HepG2 (cell line): ENCODE measurements at places on chromosomes 7 and 10. TPM values are rescaled to one million over a fixed set of nuclear protein-coding genes. Genes with fewer than 3 reads are reported as not detected.

The GIMAP1 gene
- polyA plus RNA-seq: not detected in 2 replicates

The ST8SIA6 gene
- polyA plus RNA-seq: not detected in 2 replicates

The SAMD9 gene
- polyA plus RNA-seq: 0.08 and 0.13 TPM in 2 replicates

The OR2A1 gene
- polyA plus RNA-seq: not detected in 2 replicates

The CADPS2 gene
- 13.5 and 17.6 TPM in 2 replicates for polyA plus RNA-seq

The C7orf57 gene
- not detected in 2 replicates for polyA plus RNA-seq

The SH2D4B gene
- not detected in 2 replicates for polyA plus RNA-seq

The TBX20 gene
- not detected in 2 replicates for polyA plus RNA-seq

The CDHR3 gene
- 6.5 and 8.5 TPM in 2 replicates for polyA plus RNA-seq

The PTN gene
- not detected in 2 replicates for polyA plus RNA-seq

The TFR2 gene
- polyA plus RNA-seq: 64.2 and 122 TPM in 2 replicates

The NKX2-3 gene
- not detected in 2 replicates for polyA plus RNA-seq

The UNCX gene
- not detected in 2 replicates for polyA plus RNA-seq

The COBL gene
- polyA plus RNA-seq: 4.9 and 8.4 TPM in 2 replicates

DNA sequence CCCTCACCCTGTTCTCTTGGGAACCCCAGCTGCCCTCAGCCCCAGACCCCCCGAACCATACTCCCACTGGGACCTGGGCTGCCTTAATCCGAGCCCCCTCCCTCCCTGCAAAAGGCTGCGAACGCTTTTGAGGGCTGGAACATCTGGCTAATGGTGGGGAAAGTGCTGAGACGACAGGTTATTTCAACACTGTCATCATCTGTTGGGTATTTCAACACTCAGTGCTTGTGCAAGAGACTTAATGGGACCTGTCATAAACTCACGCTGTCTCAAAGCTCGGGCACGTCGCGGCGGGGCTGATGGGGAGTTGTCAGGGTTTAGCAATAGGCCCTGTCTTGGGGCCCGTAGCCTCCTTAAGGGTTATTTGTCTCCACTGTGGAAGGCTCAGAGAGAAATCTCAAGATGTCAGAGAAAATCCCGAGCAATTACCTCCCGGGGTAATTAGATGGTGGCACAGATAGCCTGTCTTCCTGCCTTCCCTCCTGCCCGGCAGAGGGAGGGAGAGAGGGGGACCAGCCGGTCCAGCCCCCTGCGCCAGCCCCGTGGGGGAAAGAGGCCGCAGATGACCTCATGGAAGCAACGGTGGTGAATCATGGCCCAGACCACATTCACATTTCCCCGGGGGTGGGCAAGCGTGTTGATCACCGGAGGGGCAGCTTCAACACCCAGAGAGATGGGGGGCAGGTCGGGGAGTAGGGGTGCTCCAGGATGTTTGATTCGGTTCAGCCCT is 88.7 kb upstream of the MYL10 start:
- peak; percentile 69 for DNase-seq

DNA sequence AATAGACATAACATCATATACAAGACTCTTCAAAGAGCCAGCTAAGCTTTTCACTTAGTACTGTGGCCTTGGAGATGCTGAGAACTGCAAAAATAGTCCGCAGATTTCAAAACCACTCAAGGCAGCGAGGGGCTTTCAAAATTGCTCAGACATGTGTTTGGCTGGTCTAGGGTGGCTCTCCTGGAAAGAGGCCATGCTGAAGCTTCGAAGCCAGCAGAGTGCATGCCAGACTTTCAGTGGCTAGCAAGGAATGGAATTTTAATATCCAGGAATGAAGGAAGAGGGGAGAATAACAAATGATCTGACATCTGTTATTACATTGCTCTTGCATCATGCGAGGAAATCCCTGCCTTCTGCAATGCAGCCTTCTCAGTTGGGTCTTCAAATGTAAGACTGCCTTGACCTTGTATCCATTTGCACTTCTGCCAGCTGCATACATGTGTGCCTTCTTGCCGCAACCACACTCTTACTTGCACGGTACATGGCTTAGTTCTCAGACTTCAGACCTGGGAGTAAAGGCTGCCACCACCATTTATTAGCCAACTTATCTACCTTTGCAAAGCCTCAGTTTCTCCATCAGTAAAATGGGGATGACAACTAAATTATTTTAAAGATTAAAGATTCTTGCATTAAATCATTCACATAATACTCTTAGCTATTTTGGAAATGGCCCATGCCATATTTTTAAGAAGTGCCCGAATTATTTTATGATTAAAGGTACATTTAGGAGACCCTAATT is 55.9 kb downstream of the ITIH5 start:
- DNase-seq: no peak

DNA sequence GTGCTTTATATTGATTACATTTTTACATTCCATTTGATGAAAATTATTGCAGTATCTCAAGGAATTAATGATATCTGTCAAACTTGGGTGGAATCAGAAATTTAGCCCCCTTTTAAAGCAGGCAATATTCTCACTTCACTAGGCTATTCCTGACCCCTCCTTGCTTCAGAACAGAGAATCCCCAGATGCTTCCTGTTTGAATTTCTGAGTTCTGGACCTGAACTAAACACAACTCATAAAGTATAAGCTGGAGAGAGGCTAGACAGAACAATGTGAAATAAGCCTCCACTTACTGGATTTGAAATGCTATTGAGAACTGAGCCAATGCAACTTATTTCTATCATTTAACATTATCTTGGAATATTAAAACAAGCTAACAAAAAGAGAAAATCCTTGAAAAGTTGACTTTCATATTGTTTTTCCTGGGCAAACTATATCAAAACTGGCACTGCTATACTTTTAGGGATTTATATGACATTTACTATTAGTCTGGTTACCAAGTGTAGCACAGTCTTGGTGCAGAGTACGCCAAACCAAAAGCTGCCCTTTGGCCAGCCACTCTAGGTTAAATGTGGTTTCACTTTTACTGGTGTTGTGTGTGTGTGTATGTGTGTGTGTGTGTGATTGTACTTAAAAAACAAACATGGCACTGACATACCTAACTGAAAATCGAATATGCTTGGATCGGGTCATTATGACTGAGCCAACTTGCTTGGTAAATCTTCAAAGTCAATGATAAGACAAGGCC is 19.0 kb upstream of the AGMO start:
- no peak for DNase-seq

DNA sequence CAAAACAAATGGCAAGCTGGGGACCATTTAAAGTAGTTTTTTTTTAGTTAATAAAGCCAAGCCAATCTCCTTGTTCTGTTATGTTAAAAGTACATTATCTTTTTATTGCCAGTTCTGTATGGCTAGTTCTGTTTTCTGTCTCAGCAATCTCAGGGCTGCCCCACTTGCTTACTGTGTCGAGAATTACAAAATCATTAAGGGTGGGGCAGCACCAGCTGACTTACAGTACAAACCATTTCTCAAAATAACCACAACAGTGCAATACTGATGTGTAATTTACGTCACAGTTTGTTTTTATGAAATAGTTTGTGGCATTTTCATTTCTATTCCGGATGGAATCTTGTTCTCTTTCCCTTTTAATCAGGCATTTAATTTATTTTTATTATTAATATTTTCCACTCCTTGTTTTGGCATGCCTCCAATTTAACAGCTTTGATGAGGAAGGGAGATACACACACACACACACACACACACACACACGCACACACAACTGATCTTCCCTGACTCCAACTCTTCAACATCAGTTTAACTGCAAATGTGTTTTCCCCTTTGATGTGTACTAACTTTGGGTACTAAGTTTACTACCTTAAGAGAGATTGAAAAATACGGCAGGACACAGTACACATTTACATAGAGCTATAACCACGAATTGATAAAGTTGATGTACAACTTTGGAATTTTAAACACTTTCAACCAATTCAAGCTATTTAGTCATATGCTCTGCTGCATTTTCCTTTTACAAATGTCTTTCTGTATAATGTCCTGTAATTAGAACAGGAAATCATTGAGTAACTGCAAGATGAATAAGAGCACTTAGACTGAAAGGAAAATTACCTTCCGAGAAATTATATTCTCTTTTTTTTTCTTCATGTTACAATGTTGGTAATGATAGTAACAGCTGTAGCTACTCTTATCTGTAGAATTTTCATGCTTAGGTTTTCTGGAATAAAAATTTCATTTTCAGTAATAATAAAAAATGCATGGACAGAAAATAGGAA is 91.5 kb downstream of the ARID5B start:
- no peak for DNase-seq

DNA sequence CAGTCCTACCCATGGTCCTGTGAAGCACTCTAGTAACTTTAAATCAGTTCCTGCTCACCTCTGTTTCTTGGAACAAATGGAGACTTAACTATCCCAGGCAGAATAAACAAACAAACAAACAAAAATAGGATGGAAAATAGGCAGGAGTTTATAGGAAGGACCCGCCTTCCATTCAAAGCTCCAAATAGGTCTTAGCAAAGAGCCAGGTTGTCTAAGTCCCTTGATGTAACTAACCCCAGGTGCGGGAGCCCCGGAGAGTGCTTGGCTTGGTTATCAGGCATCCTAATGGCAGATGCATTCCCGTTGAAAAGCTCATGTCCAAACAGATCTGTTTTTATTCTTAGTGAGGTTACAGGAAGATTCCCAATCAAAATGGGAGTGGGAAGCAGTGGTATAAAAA is 2.2 kb downstream of the IFIT2 start:
- DNase-seq: no peak

DNA sequence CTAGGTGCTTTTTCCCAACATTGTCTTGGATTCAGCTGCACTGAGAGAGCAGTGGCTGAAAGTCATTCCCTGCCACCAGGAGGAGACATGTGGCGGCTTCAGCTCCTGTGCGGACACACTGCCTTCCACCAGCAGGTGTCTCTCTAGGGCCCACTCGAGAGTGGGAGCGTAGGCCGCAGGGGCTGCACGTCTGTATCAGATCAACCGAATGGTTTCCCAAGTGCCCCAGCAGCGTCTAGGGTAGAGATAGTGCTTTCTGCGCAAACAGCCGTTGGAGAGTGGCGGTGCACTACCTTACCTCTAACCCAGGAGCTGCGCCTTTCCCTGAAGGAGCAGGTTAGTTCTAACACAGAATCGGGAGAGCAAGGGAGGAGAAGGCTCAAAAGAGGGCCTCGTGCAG is 31.7 kb downstream of the PAPOLB start:
- DNase-seq: peak; percentile 78

DNA sequence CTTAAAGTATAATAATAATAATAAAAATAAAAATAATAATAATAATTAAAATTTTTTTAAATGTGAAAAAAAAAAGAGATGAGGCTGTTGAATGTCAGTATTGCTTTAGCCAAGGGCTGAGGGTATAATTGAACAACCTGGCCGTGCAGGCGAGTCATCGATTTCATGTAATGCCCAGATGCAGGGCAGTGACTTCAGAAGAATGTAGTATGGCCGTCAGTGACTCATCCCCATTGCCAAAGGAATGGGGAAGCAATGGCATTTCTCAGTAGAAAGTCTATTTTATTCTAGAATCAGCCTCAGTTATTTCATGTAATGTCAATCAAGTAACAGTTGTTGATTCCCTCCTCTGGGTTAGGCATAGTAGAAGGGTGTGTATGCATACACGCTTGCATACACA is 516.4 kb downstream of the GLRX3 start:
- DNase-seq: no peak

DNA sequence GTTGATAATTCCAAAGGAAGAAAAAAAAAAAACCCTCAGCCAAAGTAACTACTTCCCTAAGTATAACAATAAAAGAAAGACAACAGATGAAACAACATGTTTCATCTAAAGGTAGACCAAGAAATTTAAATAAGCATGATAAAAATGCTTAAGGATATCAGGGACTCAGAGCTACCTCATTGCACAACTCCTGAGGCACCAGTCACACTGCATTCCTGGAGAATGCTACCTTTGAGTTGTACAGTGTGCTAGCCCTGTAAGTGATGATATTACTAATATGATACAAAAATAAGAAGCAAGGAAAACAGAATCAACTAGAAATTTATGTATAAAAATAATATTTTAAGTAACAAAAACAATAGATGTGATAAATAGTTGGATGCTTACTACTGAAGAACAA is 29.5 kb upstream of the C7orf33 start:
- no peak for DNase-seq

DNA sequence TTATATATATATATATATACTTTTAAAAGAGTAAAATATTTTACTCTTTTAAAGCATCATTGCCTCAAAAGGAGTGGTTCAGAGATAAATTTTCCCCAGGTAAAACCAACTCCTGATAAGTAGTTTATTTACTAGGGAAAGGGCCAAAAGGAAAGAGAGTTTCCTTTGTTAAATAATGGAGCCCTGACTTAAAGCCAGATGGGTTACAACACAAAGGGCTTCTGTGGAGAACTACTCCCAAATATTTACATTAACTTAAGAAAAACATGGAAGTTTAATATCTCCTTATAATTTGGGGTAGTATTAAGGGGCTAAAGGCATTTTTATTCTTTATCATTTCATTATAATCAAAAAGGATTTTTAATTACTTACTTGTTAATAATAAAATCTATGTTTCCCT is 8.5 kb upstream of the CAV1 start:
- DNase-seq: no peak

GRCh38 chr10:129483430-129484010 is 16.5 kb downstream of the MGMT start:
- no peak for DNase-seq

- DNase-seq: no peak
Measured at GRCh38 chr7:96596120-96596826, 113.4 kb downstream of the SEM1 start.

- no peak for DNase-seq
Measured at GRCh38 chr7:150466477-150466876, 16.0 kb downstream of the GIMAP8 start.

DNA sequence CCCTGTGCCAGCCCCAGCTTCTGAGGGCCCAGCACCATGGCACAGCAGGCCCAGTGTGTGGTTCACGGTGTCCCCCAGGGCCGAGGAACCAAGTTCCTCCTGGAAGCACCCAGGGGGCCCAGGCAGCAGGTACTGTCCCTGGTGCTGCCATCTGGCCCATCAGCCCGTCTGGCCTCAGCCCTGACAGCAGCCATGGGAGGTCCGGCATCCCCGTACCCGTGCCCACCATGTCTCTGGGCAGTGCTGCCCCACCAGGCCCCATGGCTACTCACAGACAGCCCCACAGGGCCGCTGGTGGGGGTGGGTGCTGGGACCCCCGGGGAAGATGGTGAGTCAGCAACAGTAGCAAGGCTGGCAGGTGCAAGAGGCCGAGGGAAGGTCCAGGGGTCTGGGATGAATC is 32.8 kb downstream of the STK32C start:
- DNase-seq: no peak

GRCh38 chr7:159280008-159280407 is 135.3 kb upstream of the VIPR2 start:
- no peak for DNase-seq

- DNase-seq: no peak
Measured at GRCh38 chr10:71138166-71138830, 74.1 kb upstream of the UNC5B start.
